ENCODE measurements at places on chromosomes 16 and 17. TPM values are rescaled to one million over a fixed set of nuclear protein-coding genes. Genes with fewer than 3 reads are reported as not detected.

Gene KRT31
- total RNA-seq, result 0.23 TPM

Gene SLC16A11
- total RNA-seq, result not detected

Gene PTGES3L
- total RNA-seq, result not detected

Gene TEX19
- not detected for total RNA-seq

Gene ZSCAN10
- not detected for total RNA-seq

Gene ACSM5
- total RNA-seq, result not detected

Gene CES1
- not detected for total RNA-seq
